ENCODE measurements at places on chromosomes 2 and 18.
A peak's percentile ranks its signal among the peaks of the same experiment; 100 is the strongest.

DNA sequence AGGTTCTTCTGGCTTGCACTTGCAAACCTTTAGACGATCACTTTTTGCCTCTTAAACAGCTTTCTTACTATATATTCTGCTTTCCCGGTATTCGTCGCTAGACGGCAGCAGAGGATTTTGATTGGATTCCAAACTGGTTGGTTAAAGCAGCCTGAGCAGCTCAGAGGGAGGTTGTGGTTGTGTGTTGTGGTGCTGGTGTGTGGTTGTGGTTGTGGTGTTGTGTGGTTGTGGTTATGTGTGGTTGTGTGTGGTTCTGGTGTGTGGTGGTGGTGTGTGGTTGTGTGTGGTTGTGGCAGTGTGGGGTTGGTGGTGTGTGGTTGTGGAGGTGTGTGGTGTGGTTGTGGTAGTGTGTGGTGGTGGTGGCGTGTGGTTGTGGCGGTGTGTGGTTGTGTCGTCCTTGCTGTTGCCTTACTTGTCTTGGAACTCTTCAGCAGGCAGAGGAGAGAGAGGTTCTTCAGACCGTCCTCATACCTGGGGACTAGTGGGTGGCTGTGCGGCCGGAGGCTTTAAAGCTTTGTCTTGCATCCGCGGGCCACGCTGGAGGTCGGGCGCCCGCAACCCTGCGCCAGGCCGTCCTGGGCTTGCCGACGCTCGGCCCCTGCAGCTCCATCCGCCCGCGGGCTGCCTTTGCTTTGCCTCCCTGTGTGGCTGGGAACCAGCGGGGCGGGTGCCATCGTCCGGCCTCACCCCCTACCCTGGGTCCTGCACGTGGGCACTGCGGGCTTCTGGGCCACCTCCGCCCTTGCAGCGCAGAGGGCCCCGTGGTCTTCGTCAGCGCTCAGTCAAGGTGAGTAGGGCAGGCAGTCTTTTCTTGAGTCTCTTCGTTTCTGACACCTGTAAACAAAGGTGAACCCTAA is 190.8 kb downstream of the ARHGAP28 start:
- no peak for DNase-seq

GRCh38 chr2:76930056-76930744 is 592.0 kb downstream of the LRRTM4 start:
- no peak for DNase-seq

DNA sequence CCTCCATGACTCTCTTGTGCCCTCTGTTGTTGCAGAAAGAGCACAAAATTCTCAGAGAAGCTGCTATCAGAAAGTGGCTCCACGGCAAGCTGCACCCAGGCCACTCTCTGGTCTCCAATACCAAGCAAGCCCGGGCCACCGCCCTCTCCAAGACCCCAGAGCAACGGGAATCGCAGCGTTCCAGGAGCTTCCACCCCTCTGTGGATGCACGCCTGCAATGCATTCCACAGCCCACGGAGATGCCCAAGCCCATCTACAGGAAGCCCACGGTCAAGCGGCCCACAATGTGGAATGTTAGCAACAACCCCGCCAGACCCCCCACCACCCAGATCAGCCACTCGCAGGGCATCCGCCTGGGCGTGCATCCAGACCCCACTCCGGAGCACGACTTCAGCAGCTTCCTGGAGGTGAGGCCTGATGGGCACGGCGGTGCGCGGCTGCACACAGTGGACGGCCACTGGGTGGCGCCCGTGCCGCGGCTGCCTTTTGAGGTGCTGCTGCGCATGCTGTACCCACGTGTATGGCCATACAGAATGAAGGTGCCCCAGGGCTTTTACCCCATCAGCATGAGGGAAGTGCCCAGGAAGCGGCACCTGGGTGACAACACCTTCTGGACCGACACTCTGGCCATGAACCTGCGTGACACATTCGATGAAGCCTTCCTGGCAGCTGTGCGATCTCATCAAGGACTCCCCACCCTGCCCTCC is 6.3 kb downstream of the ANKRD53 start:
- no peak for DNase-seq

GRCh38 chr2:151972241-151973012 is 126.4 kb downstream of the CACNB4 start:
- DNase-seq = no peak

DNA sequence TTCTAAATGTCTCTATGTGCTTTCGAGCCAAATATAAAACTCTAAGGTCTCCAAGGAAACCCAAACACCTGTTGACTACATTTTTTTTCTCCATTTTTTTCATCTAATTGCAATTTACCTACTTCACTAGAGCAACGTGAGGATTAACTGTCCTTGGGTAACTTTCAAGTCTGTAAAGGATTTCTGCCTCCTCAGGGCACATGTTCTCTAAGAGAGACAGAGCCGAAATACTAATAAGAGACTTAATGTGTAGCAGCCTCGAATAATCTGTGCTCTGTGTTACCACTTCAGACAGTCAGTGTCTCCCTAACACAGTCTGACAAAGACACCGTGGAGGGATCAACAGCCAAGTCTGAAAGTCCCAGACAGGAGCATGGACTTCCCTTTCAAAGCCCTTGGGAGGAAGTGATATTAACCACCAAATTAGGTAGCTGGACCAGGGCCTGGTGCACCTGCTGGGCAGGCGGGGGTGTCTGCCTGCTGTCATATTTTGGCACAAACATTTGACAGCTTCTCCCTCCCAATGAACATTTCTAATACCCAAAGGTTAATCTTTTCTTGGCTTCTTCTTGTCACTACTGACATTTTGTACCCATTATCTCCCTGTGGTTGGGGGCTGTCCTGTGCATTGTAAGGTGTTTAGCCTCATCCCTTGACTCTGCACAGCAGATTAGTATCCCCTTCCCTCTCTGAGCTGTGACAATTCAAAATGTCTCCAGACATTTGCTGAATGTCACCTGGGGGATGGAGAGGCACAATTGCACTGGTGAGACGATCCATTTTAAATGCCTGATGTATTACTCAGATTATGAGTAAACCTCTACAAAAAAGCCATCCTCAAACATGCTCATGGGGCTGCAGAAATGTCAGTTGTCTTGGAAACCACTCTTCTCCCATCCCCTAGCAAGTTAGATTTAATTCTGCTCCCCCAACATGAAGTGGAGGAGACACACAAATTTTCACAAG is 45.7 kb upstream of the LYPD1 start:
- no peak for DNase-seq

DNA sequence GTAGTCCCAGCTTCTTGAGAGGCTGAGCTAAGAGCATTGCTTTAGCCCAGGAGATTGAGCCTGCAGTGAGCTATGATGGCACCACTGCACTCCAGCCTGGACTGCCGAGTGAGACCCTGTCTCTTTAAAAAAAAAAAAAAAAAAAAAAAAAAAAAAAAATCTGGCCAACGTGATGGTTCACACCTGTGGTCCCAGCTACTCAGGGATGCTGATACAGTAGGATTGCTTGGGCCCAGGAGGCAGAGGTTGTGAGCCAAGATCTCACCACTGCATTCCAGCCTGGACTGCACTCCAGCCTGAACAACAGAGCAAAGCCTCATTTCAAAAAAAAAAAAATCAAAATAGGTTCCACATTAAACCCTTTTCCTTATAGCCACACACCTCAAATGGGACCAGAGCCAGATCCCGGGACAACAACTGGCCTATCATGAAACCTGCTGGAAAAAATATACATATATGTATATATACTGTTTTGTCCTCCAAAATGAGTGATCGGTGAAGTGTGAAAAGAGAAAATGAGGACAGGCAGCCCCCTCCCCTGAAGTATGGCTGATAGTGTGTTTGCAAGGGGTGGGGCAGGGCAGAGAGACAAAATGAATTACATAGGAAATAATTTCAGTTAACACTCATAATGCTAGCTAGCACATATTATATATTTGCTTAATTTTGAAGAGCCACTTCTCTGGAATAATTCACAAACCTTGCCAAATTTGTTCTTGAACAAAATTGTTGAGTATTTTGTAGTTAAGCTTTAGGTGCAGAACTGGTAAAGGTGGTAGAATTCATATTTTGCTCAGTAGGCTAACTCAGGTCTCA is 22.9 kb downstream of the MAPRE2 start:
- no peak for DNase-seq

- DNase-seq = no peak
Observed at GRCh38 chr18:12038082-12038638, 55.5 kb upstream of the ANKRD62 start.

GRCh38 chr2:19883971-19884720 is 17.6 kb downstream of the TTC32 start:
- DNase-seq = no peak

GRCh38 chr2:84958135-84959059 is 12.6 kb upstream of the KCMF1 start:
- no peak for DNase-seq

DNA sequence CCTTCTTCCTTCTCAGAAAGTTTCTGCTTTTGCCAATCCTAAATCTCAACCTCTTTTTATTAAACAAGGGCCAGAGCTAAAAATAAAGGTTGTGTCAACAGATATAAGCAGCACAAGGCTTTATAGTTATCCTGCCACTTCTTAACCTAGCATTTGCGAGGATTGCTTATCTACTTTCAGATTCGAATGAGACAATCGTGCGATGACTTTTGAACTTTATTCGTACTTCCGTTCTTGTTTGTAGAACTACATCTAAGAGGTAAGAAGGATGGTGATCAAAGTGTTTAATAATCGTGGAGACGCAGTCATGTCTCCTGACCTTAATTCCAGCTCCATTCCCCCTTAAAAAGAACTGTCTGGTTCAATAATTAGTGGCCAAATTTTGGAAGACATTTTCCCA is 578.6 kb downstream of the PIK3C3 start:
- no peak for DNase-seq

- DNase-seq = peak; percentile 79
Observed at GRCh38 chr2:234191819-234192407, 141.4 kb downstream of the SPP2 start.

DNA sequence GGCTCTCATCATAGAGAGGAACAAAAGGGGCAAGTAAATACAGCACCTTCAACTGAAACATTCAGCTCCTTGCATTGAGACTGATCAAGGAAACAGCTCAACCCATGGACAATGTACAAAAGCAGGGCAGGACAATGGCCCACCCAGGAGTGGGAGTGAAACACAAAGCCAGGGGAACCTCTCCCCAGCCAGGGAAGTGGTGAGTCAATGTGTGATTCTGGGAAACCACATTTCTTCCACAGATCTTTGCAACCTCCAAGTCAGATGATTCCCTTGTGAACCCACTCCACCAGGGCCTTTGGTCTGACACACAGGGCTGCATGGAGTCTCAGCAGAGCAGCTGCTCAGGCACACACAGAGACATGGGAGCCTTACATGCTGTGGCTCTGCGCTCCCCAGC is 294.5 kb downstream of the NR4A2 start:
- no peak for DNase-seq

DNA sequence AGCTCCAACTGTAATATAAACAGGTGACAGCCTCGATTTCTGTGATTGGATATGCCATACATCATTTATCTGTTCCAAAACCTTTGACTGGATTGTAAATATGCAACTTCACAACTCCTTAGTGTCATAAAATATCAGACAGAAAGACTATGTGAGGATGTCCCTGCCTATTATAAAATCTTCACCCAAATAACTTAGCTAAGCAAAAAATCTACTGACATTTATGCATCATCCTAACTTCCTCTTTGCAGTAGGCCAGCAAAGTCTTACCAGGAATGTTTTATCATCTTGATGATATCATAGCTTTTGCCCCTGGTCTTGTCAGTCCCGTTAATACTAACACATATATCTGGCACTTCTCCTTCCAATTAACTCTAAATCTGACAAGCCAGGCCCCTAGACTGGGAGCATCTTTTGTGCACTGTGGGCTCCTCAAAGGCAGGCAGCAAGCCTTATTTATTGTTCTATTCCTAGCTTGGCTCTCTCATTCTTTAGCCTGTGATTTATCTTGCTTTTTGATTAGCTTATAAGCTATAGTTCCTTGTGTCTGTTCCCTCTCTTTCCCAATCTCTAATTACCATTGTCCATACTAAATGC is 356.5 kb upstream of the HNMT start:
- no peak for DNase-seq

DNA sequence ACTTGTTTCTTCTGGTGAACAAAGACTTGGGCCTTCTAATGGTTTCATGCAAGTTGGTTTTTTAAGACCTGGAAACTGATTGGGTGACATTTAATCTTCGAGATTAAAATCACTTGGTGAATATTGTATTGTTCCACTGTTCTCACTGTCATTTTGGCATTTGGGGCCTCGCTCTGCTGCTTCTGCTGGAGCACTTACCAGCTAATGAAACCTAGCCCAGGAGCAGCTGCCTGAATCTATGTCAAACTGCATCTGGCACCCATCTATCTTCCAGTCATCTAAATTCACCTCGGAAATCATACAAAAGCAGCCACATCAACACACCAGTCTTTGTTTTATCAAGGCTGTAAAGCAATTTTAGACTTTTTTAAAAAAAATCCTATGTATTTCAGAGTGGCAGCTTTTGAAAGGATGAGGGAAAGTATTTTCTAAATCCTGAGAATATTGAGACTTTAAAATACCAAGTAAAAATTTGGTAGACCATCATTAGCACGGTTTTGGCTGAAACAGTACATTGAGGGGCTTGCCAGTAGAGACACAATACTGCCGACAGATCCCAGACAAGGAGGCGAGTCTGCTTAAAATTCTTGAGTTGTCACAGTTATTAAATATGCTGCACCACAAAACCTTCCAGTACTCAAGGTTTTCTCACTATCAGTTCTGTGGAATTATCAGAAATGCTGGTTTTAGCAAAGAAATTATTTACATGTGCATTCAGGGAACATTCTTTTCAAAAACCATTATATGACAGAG is 26.1 kb upstream of the SERTAD2 start:
- DNase-seq = no peak

- DNase-seq = no peak
Observed at GRCh38 chr2:39949131-39949530, 170.1 kb upstream of the THUMPD2 start.

DNA sequence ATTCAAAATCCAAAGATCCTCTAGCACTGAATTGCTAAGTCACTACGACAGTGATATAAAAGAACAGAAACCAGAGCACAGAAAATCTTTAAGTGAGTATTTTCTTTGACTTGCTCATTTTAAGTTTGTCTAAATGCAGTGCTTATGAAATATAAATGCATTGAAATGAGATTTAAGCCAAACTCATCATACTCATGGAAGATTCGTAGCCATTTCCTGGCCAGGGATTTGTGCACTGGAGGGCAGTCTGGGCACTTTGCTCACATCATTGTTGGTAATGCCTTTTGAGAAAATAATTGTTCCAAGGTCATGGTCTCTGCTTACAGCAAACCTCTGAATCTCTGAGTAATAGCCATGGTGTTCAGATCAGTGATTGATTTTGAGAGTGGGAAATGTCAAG is 307.7 kb downstream of the ARHGAP15 start:
- no peak for DNase-seq

- DNase-seq = no peak
Observed at GRCh38 chr18:55443776-55444175, 144.2 kb downstream of the TCF4 start.

GRCh38 chr2:190911813-190912212 is 31.2 kb downstream of the GLS start:
- DNase-seq = no peak

- DNase-seq = no peak
Observed at GRCh38 chr2:3223080-3223923, 154.3 kb downstream of the EIPR1 start.

- DNase-seq = no peak
Observed at GRCh38 chr2:72028351-72028995, 119.2 kb downstream of the CYP26B1 start.

Data from DND-41 (cell line).